MG63 (cell line): ENCODE measurements at places on chromosomes 1 and 21.

DNA sequence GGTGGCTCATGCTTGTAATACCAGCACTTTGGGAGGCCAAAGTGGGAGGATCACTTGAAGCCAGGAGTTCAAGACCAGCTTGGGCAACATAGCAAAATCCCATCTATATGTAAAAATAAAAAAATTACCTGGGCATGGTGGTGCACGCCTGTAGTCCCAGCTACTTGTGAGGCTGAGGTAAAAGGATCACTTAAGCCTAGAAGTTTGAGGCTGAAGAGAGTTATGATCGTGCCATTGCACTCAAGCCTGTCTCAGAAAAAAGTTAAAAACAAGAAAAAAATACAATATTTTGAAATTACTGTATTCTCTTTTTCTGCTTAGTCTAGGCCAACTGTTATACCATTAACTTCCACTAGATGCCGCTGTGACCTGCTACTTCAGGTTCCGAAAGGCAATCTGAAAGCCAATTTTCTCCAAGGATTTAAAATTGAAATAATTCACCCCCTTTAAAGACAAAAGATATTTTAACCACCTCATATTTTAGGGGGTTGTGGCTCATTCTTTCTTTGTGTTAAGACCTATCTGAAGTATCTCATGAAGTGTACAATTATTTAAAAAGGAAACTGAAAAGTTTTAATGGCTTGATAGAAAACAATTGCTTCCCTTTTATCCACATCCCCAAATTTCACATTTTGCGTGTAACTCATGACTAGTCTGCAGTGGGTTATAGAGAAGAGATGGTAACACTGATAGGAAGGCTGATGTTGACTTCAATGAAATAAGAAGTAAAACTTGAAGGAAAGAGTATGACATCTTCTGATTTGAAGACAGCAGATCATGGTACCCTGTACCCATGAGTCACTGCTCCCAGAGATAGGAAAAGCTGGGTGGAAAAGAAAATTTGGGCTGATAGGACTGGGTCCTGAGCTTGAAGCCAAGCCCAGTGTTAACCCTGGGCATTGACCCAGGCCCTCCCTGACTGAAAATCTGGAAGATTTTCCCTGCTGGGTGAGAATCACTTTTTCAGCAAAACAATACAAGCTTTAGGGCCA is 24.4 kb upstream of the CLDN14 start:
- DNase-seq = no peak

- DNase-seq = no peak
Measured at GRCh38 chr1:224181453-224181810, 1.6 kb upstream of the DEGS1 start.

DNA sequence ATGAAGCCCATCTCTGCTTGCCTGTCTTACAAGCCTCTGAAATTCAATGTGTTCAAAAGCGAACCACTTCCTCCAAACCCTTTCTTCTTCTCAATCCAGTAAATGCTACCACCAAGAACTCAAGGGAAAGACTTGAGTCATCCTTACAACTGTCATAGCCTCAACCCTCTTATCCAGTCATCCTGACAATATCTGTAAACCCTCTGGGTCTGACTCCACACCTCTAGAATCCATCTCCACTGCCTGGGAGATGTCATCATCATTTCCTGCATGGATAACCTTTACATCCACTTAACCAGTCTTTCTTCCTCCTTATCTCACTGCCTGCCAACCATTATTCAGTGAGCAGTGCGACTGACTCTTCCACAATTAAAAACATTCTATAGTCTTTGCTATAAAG is 441.1 kb downstream of the SETD4 start:
- no peak for DNase-seq

DNA sequence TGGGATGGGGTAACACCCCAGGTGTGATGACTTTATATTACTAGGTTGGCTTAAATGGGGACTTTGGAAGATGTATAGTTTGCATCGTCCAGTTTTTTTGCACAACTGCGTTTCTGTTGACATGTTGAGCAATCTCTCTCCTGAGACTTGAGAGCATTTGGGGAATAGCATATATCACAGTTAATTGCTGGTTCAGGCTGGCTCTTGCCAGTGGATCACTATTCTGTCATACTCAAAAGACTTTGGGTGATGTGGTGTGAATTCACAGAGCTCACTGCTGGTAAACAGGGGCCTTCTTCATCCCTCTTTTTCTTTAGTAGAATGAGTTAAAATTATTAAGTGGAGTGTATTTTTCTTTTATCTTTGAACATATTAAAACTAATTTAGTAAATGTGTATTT is 44.3 kb downstream of the LHX9 start:
- DNase-seq = no peak

DNA sequence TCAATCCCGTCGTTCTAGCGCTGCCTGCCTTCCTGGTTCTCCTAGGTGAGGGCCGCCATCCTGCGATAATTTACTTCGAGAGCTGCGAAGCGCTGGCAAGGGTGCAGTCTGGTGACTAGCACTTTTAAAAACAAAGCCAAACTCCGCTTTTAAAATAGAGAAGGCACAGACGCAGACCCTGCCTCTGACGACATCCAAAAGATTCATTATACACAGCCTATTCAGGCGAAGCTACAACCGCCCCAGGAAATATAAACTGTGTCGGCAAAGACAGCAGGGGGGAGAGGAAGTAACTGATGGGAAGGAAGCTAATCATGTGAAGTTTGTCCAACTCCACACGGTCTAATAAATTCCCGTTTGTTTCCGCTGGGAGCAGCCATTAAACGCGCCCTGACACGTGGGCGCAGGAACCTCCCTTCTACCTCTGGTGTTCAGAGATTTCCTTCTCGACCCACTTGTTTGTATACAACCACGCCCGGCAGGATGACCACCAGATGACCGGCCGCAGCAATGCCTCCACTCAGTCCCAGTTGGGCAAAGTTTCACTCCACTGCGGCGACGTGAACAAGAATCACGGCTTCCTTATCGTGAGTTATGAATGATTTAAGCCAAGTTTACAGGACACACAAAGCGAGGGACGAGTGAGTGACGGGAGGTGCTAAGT is 1.3 kb downstream of the GNG12 start:
- peak; percentile 82 for DNase-seq

DNA sequence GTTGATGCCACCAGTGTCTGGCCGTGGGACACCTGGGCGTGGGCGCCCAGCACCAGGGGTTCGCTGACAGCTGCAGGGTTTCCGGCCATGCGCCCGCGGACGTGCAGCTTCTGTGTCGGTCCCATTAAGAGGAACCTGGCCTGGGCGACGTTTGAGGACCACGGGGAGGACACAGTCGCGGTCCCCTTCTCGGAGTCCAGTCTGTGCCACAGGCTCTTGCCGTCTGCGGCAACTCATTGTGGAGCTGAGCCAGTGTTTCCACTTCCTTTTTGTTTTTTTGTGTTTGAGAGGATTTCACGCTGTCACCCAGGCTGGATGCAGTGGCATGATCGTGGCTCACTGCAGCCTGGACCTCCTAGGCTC is 1.6 kb upstream of the C1orf159 start:
- no peak for DNase-seq

- DNase-seq = no peak
Measured at GRCh38 chr1:101198842-101199636, 37.8 kb upstream of the S1PR1 start.

DNA sequence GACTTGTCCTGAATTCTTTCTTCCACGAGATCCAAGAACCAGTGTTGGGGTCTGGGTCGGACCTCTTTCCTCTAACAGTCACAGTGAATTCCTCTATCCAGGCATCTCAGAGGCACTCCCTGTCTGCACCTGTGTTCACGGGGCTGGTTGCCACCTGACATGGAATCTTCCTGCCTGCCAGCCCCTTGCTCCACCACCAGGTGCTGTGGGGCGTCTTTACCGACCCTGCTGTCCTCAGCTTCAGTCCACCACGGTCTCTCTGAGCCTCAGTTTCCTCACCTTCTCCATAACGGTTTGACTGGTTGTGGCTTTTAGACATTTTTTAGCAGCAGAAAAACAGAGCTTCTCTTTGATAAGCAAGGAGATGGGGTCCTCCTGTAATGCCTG is 62.7 kb downstream of the SDC3 start:
- DNase-seq = no peak

DNA sequence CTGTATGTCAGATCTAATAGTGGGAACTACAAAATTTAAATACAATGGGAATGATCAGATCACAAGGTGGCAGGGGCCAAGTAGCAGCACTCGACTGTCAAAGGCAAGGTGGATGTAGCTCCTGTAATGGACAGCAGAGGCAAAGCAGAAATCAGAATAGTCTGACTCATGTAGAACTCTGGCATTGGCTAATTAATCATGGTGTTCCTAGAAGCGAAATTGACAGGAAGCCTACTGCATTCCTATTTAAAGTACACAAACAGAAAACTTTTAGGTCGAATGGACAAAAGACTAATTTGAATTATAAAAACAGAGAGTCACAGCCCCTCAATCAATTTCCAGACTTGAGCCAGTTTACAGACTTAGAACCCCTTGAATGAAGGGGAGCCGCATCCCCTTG is 17.4 kb upstream of the IL12RB2 start:
- DNase-seq = no peak

DNA sequence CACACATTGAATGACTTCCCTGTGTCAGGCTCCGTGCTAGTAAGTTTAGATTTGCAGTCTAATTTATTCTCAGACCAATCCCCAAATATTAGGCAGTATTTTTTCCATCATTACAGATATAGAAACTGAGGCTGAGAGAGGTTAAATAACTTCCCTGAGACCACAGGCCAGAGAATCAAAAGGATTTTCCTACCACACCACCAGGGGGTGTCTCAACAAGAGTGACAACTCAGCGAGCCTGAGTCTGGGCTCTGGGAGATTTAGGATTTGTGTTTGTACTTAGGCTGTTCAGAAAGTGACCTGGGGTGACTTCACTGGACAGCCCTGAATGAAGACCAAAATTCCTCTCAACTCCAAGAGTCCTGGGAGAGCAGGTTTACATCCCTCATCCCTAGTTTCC is 13.3 kb upstream of the LCE5A start:
- DNase-seq = peak; percentile 17

DNA sequence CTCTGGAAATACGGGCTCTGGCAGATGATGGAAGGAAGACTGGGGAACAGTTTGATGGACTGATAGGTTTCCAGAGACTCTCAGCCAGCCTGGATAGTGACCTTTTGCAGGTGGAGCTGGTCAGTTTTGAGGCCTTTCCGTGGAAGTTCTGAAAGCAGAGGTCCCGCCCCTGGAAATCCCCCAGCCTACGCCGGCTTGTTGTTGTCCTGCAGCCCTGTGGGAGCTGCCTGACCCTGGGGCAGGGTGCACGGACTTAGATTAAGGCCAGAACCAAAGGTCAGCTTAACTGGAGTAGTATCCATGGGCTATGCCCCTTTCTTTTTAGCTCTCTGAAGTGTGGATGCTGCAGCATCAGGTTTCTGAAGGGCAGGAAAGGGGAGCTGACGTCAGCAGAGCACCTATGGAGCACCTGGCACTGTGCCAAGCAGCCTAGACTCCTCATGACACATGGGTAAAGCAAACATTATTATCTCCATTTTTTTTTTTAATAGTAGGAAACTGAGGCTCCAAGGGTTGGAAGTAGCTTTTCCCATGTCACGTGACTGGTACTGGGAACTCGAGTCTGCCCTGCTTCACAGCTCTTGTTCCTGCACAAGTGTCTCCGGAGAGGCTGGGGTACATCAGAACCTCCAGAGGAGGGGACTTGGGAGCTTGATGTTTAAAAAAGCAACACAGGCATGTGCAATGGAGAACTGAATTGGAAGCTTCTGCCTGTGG is 38.5 kb downstream of the IER5 start:
- DNase-seq = no peak

DNA sequence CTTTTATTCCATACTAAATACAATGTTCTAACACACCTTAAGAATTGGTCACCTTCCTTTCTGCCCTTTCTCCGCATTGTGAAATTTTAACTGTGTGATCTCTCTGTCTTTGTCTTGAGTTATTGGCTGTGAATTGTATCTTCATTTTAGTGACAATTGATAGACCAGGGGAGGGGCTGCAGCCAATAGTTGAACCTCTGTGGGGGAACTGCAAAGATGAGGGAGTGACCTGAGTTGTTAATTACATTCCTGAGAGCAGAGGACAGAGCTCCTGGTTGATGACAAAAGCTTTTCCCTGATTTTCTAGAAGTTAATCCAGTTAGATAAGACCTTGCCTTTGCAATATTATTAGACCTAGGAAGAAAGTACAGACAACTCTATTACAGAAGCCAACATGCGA is 1535.7 kb downstream of the BRINP3 start:
- no peak for DNase-seq

DNA sequence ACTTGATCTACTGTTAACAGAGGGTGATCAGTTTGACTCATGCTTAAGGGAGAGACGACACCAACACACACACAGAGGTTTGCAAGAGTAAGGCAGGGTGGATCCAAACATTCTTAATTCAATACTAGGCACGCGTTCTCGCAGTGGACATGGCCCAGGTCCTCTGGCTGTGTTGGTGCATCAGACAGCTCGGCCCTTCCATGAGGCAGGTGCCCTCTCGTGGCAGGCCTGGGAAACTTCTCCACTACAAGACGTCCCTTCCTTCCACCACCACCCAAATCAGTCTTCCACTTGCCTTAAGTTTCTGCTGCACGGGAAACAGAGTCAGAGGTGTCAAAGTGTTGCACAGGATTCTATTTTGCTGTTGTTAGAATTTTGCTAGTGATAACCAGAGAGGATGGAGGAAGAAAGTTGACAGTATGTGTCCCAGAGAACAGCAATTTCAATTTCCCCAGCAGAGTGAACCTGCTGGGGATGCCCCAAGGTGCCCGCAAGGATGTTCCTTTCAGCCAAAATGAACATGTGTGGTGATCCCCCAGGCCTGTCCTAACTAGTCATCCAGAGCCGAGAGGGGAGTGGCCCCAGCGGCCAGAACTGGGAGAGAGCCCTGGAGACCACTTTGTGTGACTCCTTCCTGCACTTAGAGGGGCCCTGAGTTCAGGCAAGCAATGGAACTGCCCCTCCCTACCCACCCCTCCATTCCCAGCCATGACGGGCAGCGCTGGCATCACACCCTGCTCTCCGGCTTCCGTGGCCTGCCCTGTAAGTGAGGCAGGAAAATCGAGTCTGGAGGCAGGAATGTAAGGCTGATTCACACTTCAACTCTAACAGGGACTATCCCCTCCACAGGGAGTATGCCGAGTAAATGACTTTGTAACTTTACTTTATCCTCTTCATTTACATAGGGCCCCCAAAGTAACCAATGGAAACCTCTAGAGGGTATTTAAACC is 34.8 kb downstream of the MX1 start:
- peak; percentile 63 for DNase-seq

- DNase-seq = no peak
Measured at GRCh38 chr1:77697441-77697840, 15.0 kb upstream of the ZZZ3 start.

GRCh38 chr1:201299968-201300367 is 16.7 kb downstream of the PKP1 start:
- DNase-seq = peak; percentile 94

DNA sequence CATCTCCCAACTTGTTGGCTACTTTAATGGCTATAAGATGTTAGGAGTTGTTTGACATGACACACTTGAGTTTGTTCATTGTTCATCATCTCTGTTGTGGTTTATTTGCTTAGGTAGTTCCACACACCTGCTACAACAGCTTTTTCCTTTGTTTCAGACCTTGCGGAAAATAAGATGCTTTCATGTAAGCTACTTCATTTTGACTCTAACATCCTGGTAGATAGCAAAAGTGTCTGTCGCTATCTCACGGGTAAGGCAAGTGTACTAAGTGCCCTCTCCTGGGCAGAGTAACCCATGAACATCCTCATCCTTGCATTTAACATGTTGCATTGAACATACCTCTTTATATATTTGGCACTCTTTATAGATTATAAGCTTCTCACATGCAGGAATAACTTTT is 1.6 kb upstream of the OR10T2 start:
- DNase-seq = no peak

- no peak for DNase-seq
Measured at GRCh38 chr21:37208741-37209225, 58.4 kb downstream of the VPS26C start.
